Activated CD4-positive, CD25-positive, alpha-beta regulatory T cell treated with anti-CD3 and anti-CD28 coated beads, Interleukin-2, amount 50 U/mL, for 16 hours (primary cell): ENCODE measurements at places on chromosomes 11 and 22.

DNA sequence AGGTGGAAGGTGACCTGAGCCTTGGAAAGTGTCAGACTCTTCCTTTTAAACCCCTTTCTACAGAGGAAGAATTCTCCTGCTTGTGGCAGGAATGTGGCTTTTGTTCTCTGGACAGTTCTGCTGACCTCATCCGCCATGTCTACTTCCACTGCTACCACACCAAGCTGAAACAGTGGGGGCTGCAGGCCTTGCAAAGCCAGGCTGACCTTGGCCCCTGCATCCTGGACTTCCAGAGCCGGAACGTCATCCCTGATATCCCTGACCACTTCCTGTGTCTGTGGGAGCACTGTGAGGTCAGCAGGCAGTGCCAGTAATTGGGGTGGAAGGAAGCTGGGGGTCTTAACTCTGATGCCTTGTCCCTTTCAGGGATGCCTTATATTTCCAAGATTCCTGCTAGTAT lies 9.3 kb downstream of the HINFP start:
- no peak for DNase-seq

GRCh38 chr11:46321757-46322156 lies 25.5 kb upstream of the DGKZ start:
- no peak for DNase-seq

- DNase-seq: no peak
Measured at GRCh38 chr22:35541254-35541748, 670 bp downstream of the RASD2 start.

- no peak for DNase-seq
Measured at GRCh38 chr22:26324150-26324549, 104.9 kb upstream of the ASPHD2 start.

GRCh38 chr22:44246615-44247326 lies 66.0 kb downstream of the SHISAL1 start:
- DNase-seq: no peak
